ENCODE measurements at places on chromosomes 16 and 17.
A peak's percentile ranks its signal among the peaks of the same experiment; 100 is the strongest.

GRCh38 chr16:19808061-19808641, 76.5 kb downstream of the GPRC5B start:
- DNase-seq = no peak

DNA sequence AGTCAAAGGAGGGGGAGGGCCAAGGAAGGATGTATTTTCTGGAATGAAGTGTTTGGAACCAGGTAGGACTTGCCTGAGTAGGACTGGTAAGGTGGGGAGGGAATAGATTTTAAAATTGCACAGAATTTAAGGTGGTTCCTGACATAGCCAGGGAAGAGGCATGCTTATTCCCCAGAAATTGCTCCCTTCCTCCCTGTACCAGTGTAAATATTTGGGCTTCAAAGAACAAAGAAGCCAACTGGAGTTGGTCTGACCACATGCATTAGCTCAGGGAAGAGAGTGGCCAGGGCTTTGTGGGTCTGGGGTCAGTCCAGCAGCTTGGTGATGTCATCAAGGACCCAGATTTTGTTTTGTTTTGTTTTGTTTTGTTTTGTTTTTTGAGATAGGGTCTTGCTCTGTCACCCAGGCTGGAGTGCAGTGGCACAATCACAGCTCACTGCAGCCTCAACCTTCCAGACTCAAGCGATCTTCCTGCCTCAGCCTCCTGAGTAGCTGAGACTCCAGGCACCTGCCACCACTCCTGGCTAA, 9.3 kb upstream of the MRTFB start:
- no peak for DNase-seq

DNA sequence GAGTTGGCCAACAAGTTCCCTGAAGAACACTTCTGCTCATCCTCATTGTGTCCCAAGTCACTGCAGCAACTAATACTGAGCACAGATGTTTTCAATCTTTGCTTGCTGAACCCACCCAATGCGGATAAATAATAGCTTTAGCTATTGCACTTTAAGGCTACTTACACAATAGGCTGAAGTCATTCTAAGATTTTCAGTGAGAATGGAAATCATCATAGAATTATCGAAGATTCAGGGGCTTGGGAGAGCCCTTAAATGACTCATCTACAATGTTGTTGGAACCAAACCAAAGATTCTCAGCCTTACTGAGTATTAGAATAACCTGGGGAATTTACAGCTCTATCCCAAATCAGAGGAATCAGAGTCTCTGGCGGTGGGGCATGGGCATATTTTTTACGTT, 51.2 kb downstream of the SYCE1L start:
- no peak for DNase-seq

DNA sequence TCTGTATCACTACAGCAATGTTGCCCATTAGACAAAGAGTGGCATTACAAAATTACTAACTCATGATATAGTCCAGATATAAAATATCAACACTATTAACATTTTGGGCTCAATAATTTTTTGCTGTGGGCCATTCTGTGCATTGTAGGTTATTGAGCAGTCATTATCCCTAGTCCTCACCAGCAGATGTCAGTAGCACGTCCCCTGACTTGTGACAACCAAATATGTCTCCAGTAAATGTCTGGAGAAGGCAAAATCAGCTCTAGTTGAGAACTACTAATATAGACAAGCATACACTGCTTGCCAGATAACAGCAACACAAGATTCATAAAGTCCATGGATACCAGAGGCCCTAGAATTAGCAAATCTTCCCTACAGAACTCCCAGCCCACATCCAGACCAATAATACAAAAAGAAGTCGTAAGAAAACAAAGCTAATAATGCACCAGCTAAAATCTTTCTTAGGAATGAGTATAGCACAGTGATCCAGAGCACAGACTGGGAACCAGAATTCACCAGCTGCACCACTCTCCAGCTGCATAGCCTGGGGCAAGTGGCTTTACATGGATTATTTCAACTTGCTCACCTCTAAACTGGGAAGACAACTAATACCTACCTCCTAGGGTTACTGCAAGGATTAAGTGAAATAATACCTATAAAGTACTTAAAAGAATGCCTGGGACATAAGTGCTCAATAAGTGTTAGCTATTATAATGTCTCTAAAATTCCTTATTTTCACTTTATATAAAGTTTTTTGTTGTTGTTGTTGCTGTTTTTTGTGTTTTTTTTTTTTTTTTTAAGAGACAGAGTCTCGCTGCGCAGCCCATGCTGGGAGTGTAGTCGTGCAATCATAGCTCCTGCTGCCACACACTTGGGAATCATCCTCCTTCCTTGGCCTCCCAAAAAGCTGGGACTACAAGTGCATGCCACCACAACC, 23.7 kb downstream of the HELZ start:
- no peak for DNase-seq

DNA sequence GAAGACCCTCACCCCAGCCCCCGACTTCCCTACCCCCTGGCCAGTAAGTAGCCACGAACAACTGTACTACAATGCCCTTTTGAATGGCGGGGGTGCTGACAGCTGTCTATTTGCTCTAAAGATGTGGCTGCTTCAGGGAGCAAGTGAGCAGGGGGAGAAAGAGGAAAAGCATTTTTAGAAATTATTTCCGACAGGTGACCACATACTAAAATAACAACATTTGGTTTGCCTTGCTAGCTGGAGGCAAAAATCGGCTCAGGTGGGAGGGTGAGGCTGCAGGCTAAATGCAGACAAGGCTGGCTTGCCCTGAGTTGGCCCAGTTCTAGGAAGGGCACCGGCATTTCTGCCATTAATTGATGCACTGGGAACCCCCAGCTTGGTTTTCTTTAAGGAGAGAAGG, 188.5 kb downstream of the XYLT1 start:
- DNase-seq = no peak

GRCh38 chr16:70157477-70158260, 15.9 kb upstream of the CLEC18C start:
- no peak for DNase-seq

GRCh38 chr16:1963806-1964505, 670 bp downstream of the RPS2 start:
- DNase-seq = peak; percentile 27

DNA sequence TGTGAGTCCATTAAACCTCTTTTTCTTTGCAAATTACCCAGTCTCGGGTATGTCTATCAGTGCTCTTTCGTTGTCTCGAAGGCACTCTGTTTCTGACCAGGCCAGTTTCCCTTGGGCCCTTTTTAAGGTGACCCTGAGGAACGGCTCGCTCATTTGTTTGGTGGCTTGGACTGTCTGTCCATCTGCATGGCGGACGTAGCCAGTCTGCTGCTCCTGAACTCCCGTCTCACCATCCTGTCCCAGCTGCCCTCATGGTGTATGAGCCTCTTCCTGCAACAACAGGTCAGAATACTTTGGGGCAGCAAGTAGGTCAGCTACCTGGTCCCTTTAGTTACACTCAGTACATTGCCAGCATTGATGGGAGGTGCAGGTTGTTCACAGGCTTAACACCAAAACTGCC, 19.0 kb downstream of the DRC7 start:
- no peak for DNase-seq

GRCh38 chr17:57751348-57751971, 6.4 kb upstream of the CCDC182 start:
- no peak for DNase-seq

- DNase-seq = no peak
These were observed 98.9 kb upstream of the GSE1 start for GRCh38 chr16:85514295-85514597.

DNA sequence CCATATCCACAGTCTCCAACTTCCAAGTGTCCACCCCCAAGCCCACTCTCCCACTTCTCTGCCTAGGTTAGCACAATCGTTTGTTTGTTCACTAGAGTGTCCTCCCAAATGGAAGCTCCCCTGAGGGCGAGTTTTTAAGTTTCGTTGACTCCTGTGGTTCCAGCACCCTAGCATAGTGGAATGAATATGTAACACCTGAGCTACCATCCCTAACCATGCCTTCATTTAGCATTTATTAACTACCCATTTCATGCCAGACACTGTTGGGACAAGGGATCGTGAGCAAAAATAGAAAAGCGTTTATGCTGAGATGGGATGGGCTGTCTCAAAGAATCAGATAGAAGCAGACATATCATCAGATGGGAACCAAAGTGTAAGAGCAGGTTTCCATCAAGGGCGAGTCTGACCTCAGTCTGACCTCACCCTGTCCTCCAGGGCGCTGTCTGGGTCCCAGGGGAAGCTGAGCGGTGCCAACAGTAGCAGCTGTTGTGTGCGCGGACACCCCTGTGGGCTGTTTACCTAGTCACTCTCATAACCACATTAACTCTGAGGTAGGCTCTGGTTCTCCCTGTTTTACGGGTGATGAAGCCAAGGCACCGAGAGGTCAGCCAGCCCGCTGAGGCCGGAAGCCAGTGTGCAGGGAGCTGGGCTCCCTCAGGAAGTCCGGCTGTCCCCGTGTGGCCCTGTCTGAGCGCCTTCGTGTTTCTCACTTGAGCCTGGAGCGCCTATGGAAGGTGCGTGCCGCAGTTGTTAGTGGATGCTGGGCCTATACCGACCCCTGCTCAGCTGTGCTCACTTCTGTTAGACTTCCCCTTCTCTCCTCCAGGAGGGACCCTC, 6.2 kb downstream of the CNP start:
- no peak for DNase-seq

- no peak for DNase-seq
These were observed 18.7 kb downstream of the HMOX2 start for GRCh38 chr16:4494746-4495490.

DNA sequence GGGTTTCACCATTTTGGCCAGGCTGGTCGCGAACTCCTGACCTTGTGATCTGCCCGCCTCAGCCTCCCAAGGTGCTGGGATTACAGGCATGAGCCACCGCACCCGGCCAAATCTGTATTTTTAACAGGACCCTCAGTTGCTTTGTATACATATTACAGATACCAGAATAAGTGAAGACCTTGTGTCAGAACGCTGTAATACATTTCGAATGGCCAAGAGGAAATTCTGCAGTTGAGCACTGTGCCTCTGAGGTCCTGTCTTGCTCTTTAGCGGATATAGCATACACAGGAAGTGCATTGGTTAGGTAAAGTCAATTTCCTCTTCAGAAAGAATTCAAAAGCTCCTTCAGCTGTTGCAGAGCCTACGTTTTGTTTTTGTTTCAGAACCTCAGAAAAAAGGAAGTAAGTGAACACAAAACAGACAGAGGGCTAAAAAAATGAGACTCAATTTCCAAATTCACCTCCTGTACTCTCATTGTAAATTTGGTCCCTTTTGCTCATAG, 15.7 kb downstream of the CRLF3 start:
- no peak for DNase-seq

DNA sequence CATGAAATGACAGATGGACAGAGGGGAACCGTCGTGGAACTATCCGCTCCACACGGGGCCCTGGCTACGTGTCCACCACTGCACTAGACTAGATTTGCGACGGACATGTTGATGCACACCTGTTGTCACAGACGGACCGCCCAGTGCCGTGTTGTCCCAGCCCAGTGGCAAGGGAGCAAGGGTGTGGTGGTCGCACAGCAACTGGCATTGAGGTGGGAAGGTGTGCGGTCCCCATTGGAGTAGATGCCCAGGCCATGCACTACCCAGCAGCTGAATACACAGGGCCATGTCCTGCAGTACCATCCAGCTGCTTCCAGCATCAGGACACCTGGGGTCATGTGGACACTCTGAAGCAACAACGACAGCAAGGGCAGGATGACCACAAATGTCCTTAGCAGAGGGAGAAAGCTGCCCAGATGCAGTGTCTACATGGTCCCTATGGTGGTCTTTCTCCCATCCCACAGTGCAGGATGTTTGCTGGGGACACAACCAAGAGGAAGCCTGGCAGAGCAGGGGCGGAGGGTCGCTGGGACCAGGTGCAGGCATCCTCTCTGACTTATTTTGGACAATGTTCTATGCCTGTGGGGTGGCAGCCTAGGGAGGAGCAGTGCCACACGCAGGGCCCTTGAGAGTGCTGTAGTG, 8.8 kb downstream of the FOXF1 start:
- no peak for DNase-seq

- DNase-seq = no peak
These were observed 159.7 kb upstream of the SHISA6 start for GRCh38 chr17:11081342-11081741.

- DNase-seq = no peak
These were observed 4.5 kb upstream of the DDX19B start for GRCh38 chr16:70294385-70295025.

DNA sequence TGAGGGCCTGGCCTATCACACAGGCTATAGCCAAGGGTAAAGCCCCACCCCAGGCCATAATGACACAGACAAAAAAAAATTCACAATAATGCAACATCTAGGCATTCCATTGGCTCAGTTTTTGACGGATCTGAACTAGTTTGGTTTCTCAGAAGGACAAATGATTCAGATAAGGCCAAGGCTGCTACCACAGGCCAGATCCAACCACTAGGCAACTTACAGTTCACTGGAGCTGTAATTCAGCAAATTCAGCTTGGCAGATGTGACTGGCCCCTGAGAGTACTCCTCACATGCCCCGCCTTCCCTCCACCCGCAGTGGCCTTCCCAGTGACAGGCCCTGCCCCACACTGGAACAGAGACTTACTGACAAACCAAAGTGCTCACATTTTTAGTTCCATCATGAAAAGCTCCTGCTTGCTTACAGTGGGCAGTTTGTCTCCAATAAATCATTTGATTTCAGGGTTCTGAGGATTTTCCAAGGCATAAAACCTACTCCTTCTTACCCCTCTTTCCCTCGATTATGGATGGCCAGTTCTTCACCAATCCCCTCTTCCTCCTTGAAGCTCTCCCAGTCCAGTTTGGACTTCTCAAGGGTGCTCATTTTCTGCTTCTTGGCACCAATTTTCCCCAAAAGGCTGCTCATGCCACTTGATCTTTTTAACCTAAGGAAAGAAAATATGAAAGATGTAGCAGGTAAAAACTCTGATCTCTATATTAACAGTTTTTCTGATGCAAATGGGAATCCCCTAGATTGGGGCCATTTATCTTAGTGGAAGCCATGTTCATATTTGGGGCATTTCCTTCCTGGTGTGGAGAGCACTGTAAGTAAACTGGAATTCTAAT, 53.3 kb upstream of the BCAR1 start:
- DNase-seq = no peak
